ENCODE measurements at places on chromosomes 16 and 17.

GRCh38 chr17:71399649-71400048 lies 721.2 kb upstream of the SOX9 start:
- DNase-seq, result no peak

GRCh38 chr16:85798283-85798776 lies 1.0 kb downstream of the EMC8 start:
- no peak for DNase-seq

GRCh38 chr17:59676716-59677115 lies 30.5 kb downstream of the PTRH2 start:
- DNase-seq, result no peak

- no peak for DNase-seq
Measured at GRCh38 chr17:78414178-78415162, 36.0 kb downstream of the PGS1 start.

DNA sequence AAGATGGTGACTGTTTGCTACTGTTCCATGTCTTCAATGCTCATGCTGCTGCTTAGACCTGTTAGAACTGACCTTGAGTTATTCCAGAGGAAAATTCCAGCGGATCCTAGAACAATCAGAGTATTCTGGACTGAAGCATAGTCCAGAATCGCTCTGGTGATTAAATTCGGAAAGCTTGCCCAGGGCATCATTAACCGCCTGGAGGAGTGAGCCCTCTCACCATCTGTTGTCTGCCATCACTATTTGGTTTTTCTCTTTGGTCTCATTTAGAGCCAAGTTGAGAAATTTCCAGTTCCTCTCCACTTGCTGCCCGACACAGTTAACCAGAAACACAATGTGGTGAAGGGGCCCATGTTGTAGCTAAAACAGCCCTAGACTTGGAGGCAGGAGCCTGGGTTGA lies 104.1 kb downstream of the BMERB1 start:
- no peak for DNase-seq

GRCh38 chr17:52024300-52024870 lies 134.1 kb downstream of the CA10 start:
- no peak for DNase-seq

- DNase-seq, result no peak
Measured at GRCh38 chr16:15981382-15981781, 32.0 kb downstream of the ABCC1 start.

DNA sequence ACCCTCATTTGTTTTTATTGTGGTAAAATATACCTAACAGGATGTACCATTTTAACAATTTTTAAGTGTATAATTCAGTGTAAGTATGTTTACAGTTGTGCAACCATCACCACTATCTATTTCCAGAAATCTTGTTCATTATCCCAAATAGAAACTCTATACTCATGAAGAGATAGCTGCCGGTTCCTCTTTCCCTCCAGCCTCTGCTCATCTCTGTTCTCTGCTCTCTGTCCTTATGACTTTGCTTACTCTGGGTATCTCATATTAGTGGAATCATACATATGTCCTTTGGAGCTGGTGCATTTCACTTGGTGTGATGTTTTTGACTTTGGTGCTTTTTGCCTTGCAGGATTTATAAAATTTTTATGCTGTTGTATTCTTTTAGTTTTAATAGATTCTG lies 19.4 kb downstream of the CYLD start:
- no peak for DNase-seq

DNA sequence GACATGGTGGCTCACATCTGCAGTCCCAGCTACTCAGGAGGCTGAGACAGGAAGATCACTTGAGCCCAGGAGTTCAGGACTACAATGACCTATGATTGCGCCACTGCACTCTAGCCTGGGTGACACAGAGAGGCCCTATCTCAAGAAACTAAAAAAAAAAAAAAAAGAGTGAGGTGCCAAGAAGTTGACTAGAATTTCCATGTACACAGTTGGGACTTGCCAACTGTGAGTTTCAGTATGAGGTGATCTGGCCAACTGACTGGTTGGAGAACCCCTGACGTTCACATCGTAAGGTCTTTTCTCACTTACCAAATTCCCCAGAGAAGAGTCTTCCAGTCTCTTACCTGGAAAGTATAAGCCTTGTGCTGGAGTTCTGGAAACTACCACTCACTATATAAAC lies 3.1 kb upstream of the MED11 start:
- DNase-seq, result no peak

DNA sequence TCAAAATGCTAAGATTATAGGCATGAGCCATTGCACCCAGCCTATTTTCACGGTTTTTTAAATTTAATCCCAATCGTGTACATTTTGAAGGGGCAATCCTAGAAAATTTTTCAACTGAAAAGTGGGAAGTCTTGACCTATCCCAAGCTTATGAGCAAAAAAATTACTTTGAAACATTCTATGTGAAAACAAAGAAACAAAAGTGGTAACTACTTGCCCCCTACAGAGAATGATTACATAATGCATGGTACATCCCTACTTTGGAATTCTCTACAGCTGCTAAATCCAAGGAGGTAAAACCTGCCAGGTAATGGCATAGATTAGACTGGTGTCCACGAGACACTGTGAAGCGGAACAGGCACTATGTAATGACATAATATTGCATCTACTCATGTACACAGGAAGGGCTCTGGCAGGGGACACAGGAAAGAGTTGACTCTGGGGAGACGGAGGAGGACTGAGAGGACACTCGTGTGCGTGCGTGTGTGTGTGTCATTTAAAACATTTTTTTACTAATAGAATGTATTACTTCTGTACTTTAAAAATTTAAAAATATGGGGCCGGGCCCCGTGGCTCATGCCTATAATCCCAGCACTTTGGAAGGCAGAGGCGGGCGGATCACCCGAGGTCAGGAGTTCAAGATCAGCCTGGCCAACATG lies 15.7 kb downstream of the ASGR2 start:
- DNase-seq, result no peak

- DNase-seq, result no peak
Measured at GRCh38 chr16:46974352-46974751, 878 bp upstream of the DNAJA2 start.

DNA sequence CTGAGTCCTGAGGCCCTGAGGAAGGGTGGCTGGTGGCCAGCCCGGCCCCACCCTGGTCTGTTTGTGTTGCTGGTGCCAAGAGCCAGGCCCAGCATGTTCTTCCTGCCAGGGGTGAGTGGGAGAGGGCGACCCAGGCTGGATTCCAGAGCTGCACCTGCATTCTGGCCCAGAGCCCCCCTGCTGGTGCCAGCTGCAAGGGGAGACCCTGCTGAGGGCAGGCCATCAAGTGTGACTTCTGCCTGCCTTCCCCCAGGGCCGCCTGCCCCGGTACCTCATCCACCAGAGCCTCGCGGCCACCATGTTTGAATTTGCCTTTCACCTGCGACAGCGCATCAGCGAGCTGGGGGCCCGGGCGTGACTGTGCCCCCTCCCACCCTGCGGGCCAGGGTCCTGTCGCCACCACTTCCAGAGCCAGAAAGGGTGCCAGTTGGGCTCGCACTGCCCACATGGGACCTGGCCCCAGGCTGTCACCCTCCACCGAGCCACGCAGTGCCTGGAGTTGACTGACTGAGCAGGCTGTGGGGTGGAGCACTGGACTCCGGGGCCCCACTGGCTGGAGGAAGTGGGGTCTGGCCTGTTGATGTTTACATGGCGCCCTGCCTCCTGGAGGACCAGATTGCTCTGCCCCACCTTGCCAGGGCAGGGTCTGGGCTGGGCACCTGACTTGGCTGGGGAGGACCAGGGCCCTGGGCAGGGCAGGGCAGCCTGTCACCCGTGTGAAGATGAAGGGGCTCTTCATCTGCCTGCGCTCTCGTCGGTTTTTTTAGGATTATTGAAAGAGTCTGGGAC lies 2.4 kb upstream of the TCAP start:
- DNase-seq, result no peak

GRCh38 chr17:82314012-82314726 lies 3.2 kb downstream of the CD7 start:
- DNase-seq, result no peak

DNA sequence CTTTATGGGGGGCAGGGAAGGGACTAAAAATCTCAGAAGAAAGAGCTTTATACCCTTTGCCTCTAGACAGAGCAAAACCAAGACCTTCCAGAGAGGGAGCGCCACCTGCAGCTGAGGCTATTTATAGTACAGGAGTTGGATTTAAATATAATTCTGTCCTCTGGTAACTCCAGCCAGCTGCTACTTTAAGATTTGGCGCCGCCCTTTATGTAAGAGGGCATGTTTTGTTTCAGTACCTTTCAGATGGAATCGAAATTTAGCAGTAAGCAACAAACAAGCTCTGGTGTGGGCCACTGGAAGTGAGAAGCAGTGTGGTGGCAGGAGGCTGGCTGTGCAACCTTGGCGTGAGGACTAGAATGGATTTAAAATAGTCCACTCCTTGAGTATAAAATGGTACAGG lies 5.2 kb upstream of the GUCY2D start:
- DNase-seq, result no peak

DNA sequence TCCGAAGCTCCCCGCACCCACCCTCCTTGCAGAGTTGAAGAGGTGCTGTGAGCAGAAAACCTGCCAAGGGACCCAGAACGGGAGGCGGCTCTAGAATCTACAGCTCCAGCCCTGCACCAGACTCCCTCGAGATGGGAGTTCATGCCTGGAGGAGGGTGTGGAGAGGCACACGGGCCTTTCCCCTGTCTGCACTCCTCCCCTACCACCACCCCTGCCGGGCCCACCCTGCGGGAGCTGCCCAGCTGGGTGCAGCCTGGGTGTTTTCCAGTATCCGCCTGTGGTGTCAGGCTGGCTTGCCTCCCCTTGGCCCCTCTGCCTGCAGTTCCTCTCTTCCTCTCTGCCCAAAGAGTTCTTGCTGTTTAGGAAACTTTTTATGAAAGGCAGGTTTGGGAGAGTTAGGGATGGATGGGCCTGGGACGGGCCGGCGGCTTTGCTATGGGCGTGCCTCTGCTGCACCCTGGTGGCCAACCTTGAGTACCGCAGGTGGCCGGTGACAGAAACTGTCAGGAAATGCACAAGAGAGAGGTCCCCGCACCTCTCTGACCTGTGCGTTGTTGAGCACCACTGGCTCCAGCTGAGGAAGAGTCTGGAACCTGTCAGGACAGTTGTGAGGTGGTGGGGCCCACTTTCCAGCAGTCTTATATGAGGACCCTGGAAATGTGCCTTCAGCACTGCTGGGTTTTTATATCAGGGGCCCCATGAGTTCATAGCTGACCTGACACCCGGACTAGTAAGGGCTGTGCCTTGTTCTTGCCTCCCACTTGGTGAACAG lies 354.1 kb downstream of the SEC14L1 start:
- peak; percentile 87 for DNase-seq

- DNase-seq, result no peak
Measured at GRCh38 chr16:47250983-47251382, 107.2 kb upstream of the NETO2 start.

GRCh38 chr16:57966204-57966771 lies 4.6 kb downstream of the CNGB1 start:
- no peak for DNase-seq

DNA sequence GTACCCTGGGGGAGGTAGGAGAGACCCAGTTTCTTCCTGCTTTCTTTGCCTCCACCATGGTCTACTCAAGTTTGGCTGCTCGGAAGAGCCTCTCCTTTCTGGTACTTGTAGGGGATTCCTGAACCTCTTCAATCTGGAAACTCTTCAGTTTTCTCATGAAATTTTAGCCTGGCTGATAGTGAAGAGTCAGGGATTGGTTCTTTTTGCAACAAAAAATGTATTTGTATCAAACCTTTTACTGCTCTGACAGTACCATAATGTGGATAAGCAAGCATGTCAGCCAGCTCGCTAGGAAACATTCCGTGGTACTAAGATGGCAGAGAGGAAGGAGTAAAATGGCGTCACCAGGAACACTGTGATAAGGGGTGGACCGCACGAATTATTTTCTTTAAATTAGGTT lies 55.4 kb downstream of the NUP93 start:
- DNase-seq, result no peak

DNA sequence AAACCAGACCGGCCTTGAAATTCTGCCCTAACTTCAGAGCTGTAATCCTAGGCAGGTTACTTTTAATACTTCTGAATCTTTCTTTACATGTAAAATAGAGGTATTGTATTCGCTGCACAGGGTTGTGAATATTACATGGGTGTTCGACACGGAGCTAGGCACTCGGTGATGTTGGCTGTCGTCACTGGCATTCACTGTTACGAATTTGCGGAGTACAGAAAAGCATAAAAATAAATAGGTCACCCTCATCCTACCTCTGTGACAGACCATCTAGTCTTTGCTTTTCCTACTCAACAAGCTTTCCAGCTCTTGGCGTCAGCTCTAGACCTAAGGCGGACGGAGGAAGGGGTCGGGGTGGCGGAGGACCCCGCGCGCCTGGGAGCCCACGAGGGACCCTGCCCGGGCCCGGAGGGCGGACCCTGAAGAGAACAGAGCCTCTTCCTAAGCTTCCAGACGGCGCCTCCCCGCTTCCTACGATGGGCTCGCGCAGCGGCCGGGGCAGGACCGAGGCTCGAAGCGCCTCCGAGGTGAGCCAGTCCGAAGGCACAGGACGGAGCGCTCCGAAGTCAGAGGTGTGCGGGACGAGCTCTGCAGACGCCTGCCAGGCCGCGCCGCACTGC lies 879 bp upstream of the SPG7 start:
- DNase-seq, result no peak

GRCh38 chr17:59437791-59438281 lies 106.4 kb downstream of the YPEL2 start:
- no peak for DNase-seq

DNA sequence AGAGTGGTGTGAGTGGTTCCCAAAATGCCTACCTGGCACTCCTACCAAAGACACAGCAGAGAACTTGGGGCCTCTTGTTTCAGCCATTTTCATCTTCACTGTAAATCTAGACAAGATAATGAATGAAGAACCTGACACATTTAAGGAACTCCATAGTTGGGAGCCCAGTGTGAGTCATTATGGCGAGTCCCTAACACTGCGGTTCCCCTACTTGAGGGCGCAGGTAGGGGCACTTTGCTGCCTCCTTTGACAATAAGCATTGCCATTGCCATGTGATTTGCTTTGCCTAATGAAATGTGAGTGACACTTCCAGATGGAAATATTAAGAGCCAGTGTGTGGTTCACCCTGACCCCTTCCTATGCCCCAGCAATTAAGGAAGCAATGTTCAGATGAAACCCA lies 517.6 kb downstream of the MAF start:
- DNase-seq, result no peak

DNA sequence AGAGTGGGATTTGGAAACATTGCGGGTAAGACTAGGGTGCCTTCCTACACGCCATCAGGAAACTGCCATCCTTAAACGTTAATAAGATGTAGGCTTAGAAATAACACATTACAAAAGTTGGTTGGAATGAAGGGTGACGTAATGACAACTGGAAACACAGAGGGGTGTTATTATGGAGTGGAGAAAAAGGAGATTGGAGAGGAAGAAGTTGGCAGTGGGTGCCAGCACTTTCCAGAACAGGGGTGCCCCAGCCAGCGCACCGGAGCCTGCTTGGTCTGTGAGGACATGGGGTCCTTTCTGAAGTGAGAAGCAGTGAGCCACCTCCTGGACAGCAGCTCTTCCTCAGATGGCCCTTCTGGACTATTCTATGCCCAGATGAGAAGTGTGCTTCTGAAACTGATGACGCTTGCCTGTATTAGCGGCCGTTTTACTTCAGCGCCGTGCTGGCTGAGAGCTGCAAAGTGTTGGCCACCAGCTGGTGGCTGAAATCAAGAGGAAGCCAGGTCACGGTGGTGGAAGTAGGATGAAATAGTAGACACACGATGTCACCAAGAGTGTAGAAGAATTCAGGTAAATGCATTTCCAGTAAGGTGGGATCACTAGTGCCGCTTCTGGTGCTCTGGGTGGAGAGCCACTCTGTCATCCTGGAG lies 244.8 kb downstream of the NTN1 start:
- DNase-seq, result no peak
